ENCODE measurements at places on chromosomes 6 and 20. TPM values are rescaled to one million over a fixed set of nuclear protein-coding genes. Genes with fewer than 3 reads are reported as not detected.

RAET1G gene
- 10.8 TPM for total RNA-seq

SEMG2 gene
- total RNA-seq: not detected

RNF217 gene
- total RNA-seq: 6.9 TPM

TFAP2B gene
- not detected for total RNA-seq

PACSIN1 gene
- total RNA-seq: 0.05 TPM

SHLD1 gene
- 7.9 TPM for total RNA-seq

C20orf144 gene
- 0.12 TPM for total RNA-seq

FAM162B gene
- total RNA-seq: not detected

DEFB119 gene
- not detected for total RNA-seq

SLC13A3 gene
- total RNA-seq: 0.09 TPM

C6orf141 gene
- 25.8 TPM for total RNA-seq

OR2B6 gene
- 0.15 TPM for total RNA-seq

PI3 gene
- total RNA-seq: 1.9 TPM
